ENCODE measurements at places on chromosomes 12 and 14. TPM values are rescaled to one million over a fixed set of nuclear protein-coding genes. Genes with fewer than 3 reads are reported as not detected.

Gene TMEM179
- 12.1 TPM for total RNA-seq

Gene RFLNA
- 1.4 TPM for total RNA-seq

Gene TCP11L2
- total RNA-seq: 8.8 TPM

Gene TPH2
- not detected for total RNA-seq

Gene CCDC196
- total RNA-seq: not detected

Gene P2RX2
- 0.15 TPM for total RNA-seq

DNA sequence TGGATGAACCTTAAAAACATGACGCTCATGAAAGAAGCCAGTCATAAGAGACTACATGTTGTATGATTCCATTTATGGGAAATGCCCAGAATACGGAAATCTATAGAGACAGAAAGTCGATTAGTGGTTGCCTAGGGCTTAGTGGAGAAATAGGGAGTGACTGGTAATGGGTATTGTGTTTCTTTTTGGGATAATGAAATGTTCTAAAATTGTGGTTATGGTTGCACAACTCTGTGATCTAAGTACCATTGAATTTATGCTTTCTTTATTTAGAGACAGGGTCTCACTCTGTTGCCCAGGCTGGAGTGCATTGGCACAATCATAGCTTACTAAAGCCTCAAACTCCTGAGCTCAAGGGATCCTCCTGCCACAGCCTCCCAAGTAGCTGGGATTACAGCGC is 8.0 kb downstream of the RBMS2 start:
- no peaks in the 10 kb centered on the region for H3K4me1 ChIP-seq
- no peak overlapping the region for H3K27ac ChIP-seq
- DNase-seq: no peak
- H3K4me3 ChIP-seq: no peak overlapping the region

DNA sequence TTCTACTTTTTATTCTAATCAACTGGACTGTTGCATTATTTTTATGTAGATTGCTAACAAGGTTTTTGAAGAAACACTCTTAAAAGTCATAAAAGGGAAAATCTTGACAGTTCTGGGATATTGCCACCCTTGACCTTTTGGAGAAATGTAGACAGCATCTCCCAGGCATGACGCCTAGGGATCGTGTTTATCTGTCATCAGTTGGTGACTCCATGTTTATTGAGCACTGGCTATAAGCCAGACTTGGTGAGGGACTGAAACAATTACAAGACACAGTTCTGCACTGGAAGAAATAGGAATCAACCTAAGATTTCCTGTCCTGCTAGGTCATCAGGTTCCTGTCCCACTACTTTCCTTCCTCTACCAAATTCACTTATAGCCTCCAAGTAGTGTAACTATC is 34.5 kb downstream of the HMGA2 start:
- H3K27ac ChIP-seq: no peak overlapping the region
- no peak overlapping the region for H3K4me3 ChIP-seq
- no peaks in the 10 kb centered on the region for H3K36me3 ChIP-seq
- H3K27me3 ChIP-seq: no peaks in the 10 kb centered on the region
- no peak for DNase-seq
- no peaks in the 10 kb centered on the region for H3K4me1 ChIP-seq

DNA sequence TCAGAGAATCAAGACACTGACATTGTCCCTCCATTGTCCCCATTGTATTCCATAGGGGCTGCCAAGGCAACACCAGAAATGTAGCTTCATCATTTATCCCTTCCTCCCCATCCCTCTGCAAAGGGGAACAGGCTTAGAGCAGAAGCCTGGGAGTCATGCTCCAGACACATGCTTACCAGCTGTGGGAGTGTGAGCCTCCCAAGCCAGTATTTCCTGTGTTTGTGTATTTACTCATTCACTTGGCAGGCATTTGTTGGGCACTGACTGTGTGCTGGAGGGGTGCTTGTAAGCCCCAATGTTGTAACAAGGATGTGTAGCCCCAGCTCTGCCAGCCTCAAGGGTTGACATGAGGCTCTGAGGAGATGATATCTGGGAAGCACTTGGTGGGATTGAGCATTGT is 46.0 kb upstream of the TCL1A start:
- no peaks in the 10 kb centered on the region for H3K27me3 ChIP-seq
- no peak overlapping the region for H3K27ac ChIP-seq
- no peak overlapping the region for H3K4me3 ChIP-seq
- H3K4me1 ChIP-seq: peaks cover 7% of the 10 kb centered on the region
- no peaks in the 10 kb centered on the region for H3K36me3 ChIP-seq

DNA sequence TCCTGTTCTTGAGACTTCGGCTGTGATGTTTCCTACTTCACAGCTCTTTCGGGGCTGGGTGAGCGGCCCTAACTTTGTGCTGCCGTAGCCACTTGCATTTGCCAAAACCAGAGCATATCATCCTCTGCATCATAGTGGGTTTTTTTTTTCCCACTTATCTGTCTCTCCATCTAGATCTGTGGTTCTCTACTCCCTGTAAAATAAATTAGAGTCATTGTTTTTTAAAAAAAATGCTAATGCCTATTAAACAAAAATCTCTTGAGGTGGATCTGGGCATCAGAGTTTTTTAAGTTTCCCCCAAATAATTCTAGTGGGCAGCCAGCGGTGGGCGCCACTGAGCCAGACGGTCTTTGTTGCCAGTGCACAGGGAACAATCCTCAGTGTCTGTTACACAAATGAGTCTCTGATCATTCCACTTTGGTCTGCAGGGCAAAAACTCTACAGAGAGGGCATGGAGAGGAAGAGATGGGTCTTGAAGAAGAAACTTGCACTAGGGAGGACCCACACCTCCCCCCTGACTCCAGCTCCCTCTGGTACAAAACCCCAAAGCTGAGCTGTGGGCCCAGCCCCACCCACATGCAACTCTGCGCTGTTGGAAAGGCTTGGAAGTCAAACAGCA is 62.4 kb upstream of the BCL2L14 start:
- H3K27ac ChIP-seq: no peak overlapping the region
- peak; percentile 27 for DNase-seq
- no peaks in the 10 kb centered on the region for H3K27me3 ChIP-seq

DNA sequence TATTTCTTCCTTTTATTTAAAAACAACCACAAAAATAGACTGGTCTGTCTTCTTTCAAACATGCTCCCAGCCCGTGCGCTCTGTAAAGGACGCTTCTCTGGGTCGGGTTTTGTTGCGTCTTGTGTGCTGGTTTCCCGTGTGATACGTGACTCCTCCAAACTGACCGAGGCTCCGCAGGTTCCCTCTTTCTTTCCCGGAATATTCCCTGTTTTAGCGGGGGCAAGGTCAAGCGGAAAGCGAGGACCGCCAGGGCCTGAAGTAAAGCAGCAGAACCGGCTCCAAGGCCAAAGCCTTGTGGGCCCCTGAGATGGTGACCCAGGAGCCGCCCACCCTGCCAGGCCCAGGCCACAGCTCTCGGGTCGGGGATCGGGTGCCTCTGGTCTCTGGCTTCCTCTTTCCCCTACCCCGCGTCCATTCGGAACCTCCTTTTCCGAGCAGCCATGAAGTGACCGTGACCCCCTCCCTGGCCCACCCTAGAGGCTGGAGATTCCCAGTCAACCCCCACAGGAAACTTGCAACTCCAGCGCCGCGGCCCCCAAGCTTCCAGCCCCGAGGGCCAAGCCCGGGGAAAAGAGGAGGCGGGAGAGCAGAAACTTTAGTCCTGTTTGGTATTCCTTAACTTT is 885 bp upstream of the HOXC10 start:
- DNase-seq: no peak
- H3K27ac ChIP-seq: no peak overlapping the region
- no peaks in the 10 kb centered on the region for H3K4me1 ChIP-seq
- no peak overlapping the region for H3K4me3 ChIP-seq
